ENCODE measurements at places on chromosomes 2 and 18.

- no peak for DNase-seq
Measured at GRCh38 chr2:153291718-153292117, 186.8 kb downstream of the RPRM start.

GRCh38 chr18:50061876-50062517 lies 132.9 kb downstream of the MYO5B start:
- DNase-seq, result peak; percentile 7

- no peak for DNase-seq
Measured at GRCh38 chr2:16140771-16141640, 200.7 kb downstream of the MYCN start.

DNA sequence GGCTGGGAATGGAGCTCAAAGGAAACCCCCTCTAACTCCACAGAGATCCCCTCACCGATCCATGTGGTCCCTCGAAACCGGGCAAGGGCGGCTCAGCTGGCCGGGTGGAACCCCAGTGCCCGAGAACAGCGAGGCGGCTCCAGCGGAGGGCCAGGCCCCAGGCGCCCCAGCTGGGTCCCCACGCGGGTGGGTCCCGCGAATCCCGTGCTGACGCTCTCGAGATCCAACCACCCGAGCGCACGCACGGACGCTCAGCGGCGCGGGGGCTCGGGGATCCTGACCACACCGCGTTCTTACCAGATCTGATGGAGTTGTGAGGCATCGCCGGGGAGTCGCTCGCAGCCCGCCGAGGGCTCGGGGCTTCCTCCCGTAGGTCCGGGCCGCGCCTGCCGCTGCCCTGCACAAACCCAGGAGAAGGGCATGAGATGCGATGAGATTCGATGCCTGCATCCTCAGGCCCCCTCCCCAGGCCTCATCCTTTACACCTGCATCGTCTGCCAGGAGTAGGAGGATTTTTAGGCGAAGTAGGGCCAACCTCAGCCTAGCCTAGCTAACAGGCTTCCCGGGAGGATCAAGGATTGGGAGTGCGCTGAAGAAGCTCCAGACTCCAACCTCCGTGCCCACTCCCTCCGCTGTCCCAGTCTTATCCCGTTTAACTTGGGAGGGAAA lies 514 bp downstream of the PAX8 start:
- DNase-seq, result no peak

- no peak for DNase-seq
Measured at GRCh38 chr18:9823805-9824473, 61.8 kb upstream of the TXNDC2 start.

GRCh38 chr2:64586883-64587481 lies 62.9 kb downstream of the AFTPH start:
- no peak for DNase-seq

DNA sequence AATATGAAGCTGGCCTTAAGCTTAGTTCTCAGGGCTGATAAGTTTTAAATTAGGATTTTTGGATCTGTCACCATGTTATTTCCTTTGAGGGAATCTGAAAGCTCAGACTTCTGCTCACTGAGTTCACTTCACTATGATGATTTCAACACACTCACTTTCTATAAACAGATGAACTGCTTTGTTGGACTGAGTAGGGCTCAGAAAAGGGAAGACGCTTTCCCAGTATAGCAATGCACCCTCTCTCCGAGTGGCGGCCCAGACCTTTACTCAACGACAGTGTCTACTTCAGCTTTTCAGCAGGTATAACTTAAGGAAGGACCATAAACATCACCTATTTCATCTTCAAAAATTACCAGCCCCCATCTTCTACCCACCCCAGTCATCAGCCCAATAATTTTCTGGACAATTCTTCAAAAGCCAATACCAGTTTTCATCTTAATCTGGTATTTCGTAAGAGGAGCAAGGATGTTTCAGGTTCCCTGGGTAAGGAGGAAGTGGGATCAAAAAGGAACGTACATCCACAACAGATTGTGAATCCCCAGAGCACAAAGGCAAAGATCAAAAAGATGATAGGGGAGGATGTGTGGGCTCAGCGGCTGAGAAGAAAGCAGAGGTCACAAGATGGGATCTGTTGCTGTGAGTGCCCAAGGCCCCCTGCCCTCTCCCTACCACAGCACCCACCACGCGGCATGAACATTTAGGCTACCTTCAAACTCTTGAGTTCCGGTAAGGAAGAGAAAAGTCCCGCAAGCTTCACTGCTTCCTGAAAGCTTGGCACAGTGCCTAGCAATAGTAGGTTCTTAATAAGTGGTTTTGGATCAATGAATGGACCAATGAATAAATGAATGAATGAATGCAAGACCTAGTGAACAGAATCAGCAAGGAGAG lies 41.9 kb downstream of the LPIN2 start:
- DNase-seq, result peak; percentile 62

DNA sequence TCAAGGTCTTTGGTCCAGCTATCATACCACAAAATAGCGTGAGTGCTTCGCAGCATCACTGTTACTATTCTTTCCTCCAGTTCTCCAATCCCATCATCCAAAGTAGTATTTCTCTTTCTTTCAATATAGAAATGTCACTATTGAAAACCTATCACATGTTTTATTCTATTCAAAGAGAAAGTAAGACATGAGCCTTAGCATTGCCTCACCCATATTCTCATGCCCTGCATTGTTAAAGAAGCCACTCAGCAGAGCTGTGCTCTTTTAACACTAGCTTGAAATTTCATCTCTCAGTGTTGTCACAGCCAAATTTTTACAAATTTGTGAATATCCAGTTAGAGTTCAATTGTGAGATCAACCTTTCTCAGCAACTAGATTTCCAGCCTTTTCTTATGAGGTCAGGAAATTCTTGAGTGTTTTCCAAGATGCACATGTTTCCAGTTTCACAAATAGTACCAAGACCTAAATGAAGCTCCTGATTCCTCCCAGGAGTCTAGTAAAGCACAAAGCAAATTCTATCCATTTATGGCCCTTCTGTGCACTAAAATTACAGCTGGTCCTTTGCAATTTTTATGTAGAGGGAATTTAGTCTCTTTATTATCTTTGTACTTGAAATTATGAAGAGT lies 343.7 kb downstream of the SPAG16 start:
- DNase-seq, result no peak

DNA sequence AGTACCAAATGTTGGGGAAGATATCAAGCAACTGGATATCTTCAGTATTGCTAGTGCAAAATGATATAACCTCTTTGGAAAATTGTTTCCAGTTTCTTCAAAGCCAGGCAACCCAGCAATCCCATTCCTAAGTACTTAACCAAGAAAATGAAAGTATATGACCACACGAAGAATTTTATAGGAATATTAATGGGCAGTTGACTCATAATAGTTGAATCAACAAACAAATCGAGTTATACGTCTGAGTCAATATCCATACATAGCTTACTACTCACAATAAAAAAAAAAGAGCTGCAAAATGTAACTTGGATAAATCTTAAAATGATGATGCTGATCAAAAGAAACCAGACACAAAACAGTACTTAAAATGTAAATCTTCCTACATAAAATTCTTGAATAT lies 810.4 kb downstream of the METTL4 start:
- DNase-seq, result no peak

GRCh38 chr2:10378189-10378588 lies 69.9 kb downstream of the ODC1 start:
- DNase-seq, result no peak

- DNase-seq, result no peak
Measured at GRCh38 chr2:119315241-119315925, 51.3 kb downstream of the C2orf76 start.

DNA sequence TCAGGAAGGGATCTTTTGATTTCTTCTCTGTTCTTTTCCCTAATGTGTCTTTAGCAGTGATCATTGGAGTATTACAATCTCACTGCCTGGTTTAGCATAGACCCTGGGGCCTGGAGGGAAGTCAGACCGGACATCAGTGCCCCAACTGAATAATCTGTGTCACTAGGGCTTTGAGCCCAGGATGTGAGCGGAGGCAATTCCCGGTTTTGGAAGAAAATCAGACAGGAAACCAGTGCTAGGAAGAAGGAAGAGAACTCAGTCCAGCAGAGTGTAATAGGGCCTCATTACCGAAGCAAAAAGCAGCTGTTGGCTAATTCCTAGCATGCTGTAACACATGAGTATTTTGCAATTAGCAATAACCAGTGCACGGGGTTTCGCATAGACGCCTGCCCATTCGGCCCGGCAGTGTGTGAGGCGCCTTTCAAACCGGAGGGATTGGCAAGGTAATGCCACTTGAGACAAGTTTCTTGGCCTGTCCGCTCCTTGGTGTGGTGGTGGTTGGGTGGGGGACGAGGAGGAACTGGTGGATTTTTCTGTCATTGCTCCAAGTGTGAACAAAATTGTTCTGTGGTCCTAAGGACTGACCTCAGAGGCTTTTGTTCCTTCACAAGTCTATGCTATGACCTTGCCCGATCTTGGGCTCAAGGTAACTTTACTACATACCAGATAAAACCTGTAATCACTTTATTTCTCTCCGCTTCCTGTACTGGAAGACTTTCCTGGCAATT lies 2.8 kb downstream of the FOSL2 start:
- peak; percentile 67 for DNase-seq

DNA sequence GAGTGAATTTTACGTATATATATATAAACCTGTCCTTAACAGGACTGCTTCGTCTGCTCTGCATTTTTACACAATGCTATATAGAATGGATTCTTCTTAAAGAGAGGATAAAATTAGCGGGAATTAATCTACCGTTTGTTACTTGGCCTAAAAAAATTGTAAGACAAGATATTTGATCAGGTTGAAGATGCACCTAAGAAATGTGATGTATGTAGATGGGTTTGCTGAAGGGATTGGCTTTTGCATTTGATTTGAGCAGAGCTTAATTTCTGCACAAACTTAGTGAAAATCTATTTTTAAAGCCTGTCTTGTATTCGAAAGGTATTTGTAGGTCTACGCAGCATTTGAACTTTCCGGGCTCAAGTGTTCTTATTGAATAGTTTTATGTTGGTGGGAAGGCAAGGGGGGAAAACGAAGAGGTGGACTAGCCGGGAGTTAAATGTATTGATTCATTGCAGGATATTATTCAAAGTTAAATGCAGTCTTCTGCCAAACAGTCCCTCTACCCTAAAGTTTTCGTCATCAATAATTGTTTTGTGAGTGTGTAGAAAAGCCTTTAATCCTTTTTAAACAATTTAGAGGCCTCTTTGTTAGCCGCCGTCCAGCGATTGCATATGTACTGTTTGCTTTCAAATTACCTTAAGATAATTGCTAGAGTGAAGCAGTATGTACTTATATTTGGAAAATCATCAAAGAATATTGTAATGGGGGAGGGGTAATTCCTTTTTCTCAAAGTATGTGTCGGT lies 1.2 kb downstream of the PPP1CB start:
- peak; percentile 26 for DNase-seq

DNA sequence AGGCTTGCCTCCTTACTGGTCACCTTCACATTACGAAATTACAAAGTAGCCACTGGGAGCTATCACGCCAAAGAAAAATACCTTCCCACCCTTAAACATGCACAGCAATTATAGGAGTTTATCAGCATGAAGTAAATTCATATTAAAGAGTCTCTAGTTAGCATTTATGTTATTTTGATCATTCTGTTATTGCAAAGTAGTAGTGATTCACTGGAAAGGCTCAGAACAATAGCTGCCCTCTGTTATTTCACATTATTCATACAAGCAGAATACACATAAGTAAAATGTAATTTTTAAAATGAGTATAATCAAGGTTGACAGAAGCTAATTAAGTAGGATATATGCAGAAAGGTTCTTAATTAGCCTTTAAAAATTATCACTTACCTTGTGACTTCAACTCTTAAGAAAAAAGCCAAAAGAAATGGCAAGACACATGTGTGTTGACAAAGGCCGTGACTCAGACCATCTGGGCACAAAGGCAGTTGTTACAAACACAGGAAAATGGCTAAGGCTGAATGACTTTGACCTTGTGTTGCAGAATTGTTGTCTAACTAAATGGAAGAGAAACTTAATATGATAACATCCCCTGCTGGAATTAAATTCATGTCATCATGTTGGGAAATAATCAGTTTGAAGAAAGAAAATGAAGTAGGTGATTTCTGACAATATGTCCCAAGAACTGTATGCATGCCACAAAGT lies 108.3 kb downstream of the ARL6IP6 start:
- no peak for DNase-seq

DNA sequence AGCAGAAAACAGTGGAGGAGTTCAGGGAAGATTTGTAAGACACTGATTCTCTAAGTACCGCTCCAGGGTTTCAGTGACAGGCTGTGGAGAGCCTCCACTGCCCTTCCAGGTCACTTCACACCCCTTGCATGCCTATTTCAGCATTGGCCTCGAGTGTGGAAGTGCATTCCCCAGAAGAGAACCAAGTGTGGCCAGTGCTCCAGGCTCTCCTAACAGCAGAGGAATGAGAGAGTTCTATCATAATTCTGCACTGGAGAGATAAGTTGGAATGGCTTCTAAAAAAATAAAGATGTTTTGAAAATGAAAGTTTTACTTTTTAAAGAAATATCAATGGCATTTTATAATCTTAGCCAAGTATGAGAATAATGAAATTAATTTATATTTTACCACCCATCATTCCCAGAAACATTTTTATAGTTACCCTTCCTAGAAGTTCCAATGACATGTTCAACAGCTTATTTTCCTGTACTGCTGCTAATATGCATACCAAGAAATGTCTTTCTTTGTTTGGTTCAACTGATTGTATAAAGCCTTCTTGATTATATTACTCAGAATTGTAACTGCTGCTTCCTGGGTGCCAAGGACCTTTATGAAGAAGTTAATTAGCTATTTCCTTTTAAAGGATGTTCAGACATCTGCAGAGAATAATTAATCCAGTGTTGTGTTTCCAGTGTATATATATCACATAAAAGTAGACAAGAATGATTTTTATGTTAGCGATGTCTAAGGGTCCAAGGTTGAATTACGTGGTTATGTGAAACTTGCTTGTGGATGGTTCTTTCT lies 61.0 kb upstream of the SERPINE2 start:
- no peak for DNase-seq

GRCh38 chr18:35683021-35683420 lies 101.5 kb downstream of the GALNT1 start:
- DNase-seq, result no peak

DNA sequence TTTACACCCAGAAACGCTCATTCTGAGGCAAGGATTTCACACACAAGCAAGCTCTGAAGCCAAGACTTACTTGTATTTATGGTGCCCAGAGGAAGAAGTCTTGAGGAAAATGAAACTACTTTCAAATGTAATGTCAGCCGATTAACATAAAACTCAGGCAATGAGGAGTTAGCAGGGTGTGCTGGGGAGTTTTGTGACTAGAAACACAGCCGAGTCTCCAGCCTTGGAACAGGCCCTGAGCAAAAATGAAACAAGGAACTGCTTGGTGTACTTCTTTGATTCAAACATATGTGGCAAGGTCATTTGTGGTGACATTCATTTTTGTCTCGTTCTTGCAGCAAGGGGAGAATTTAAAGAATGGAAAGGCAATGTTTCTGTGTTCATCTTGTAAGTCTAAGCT lies 4.5 kb downstream of the DYTN start:
- DNase-seq, result no peak

Data from left lung (tissue), 14 donors.